ENCODE measurements at places on chromosomes 2 and 18.

GRCh38 chr2:20838016-20838415 lies 15.1 kb upstream of the LDAH start:
- no peak for DNase-seq

GRCh38 chr2:151071906-151072305 lies 189.8 kb downstream of the RBM43 start:
- no peak for DNase-seq

DNA sequence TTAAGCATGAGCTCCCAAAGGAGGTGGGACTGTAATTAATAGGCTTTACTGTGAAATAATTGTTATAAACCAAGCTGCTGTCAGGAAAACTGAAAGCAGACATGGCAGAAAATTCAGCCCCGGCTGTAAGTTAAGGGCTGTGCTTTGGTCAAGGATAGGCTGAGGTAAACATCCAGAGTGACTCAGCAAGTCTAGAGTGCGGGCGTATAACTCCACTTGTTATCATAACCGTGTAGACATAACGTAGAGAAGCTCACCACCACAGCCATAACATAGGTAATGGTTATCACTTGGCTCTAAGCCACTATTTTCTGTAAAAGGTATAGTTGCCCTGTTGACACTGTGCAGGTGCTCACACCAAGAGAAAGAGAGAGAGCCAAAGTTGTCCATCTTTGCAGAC lies 316.8 kb downstream of the DCDC2C start:
- no peak for DNase-seq

GRCh38 chr2:108982259-108982679 lies 6.8 kb downstream of the EDAR start:
- DNase-seq = no peak

DNA sequence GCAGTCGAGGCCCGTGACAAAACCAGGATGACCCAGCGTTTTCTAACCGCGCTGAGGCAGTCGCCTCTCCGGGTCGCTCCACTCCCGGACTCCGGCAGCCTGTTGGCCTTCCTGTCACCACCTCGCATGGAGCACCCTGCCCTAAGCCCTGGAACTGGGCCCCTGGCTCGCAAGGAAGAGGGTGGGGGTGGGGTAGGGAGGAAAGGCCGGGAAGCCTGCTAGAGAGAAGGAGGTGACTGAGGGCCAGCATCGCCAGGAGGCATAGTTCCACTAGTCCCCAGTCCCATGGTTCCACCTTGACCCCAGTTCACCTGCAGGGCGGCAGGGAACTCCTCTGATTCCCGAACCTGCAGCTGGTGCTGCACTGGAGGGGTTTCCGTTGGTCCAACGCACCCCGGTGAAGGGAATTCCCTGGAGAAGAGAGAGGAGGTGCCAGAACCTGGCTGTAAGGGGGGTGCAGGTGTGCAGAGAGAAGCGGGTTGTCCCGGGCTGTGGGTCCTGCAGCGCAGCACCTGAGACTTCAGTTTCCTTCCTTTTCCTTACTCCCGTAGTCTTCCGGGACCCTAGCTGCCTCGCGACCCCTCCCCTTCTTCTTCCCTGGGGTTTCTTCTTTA lies 11.8 kb upstream of the EN1 start:
- DNase-seq = no peak

- DNase-seq = no peak
Measured at GRCh38 chr18:26442126-26442525, 106.2 kb downstream of the KCTD1 start.

DNA sequence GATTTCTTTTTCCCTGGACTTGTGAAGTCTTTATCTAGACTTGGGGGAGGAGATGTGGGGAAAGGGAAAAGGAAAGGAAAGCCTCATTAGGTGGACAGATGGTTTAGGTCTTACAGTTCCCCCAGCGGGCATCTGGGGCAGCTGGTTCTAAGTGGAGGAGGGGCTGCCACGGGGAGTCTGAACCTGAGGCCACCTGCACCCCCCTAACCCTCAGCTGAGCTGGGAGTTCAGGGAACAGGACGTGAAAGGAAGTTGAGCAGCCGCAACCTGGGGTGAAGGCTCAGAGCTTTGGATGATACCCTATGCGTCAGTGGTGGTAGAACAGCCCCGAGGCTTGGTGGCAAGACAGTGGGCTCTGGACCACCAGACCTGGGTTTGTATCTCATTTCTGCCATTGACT lies 26.8 kb downstream of the ITM2C start:
- no peak for DNase-seq

DNA sequence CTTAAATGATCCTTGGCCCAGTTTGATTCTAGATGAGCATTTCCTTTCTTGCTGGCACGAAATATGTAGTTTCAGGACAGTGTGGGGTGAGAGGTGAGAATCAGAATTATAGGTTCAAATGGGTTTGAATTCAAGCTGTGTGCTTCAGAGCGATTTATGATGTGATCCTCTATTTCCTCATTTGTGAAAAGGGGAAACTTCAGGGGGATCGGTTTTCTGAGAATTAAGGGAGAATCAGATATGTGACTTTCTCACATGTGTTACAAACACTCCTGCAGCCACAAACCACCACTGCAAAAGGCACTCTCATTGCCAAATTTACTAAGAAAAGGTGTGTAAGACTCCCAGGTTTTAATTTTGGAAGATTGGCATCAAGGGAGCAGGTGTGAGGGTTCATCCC lies 24.4 kb downstream of the HK2 start:
- no peak for DNase-seq

DNA sequence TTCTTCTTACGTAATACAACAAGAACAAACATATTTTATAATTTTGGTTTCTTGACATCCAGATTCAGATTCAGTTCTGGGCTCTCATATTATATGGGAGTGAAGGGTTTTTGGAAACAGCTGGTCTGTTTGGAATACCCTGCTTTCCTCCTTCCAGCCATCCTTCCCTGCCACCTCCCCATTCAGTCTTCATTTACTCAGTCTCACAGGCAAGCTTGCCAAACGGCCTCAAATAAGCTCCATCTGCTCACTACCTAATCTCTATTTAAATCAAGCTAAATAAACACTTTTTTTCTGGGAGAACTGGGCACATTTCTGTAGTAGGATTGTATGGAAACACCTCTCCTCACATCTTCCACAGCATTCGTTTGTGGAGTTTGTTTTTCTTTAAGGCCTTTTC lies 147.5 kb downstream of the RND3 start:
- no peak for DNase-seq

- no peak for DNase-seq
Measured at GRCh38 chr18:78721238-78721875, 258.3 kb upstream of the SALL3 start.

- DNase-seq = no peak
Measured at GRCh38 chr2:38442643-38443541, 65.8 kb upstream of the ATL2 start.

DNA sequence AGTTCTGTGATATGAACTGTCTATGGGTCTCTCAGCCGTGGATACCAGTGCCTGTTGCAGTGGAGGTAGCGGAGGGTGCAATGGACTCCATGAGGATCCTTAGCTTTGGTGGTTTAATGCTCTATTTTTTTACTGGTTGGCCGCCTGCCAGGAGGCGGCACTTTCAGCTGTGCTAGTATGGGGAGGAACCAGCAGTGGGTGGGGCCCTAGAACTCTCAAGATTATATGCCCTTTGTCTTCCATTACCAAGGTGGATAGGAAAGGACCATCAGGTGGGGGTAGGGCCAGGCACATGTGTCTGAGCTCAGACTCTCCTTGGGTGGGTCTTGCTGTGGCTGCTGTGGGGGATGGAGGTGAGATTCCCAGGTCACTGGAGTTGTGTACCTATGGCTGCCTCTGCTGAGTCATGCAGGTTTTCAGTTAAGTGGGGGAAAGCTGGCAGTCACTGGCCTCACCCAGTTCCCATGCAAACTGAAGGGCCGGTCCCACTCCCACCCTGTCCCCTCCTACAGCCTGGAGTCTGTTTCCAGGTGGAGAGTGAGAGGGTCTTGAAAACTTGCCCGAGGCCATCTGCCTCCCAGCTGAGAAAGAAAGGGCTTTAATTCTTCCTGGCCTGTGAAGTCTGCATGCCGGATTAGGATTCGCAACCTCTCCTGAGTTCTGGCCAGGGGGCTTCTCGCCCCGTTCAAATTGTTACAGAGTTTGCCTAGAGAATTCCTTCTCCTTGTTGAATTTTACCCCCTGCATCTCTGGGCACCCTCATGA lies 14.5 kb downstream of the KCNS3 start:
- no peak for DNase-seq

DNA sequence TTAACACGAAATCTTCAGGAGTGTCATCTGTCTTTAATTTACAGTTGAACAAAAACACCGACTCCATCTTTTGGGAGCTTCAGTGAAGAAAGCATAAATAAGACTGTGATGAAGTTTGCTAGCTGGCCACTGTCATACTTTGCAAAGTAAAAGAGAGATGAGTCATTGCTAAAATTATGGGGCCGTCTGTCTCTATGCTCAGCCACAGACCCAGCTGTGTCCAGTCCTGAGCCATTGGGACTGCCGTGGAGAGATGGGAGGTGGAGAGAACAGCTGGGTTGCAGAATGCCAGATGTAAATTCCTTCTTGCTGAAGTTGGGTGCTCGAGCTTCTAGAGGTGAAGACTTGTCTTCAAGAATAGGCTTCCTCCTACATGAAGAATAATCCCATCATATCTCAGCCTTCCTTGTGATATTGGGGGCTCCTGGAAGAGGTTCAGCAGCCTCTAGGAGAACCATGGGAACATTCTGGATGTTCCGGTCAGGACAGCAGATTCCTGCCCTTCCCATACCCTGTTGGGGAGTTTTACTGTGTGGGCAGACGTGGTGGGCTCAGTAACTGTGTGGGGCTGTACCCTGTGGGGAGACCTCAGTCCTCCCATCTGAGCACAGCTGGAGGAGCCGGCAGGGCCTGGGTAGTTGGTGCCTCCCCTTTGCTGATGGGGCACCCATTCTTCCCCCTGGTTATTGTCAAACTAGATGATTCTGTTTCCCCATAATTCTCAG lies 71.1 kb downstream of the LDLRAD4 start:
- no peak for DNase-seq

DNA sequence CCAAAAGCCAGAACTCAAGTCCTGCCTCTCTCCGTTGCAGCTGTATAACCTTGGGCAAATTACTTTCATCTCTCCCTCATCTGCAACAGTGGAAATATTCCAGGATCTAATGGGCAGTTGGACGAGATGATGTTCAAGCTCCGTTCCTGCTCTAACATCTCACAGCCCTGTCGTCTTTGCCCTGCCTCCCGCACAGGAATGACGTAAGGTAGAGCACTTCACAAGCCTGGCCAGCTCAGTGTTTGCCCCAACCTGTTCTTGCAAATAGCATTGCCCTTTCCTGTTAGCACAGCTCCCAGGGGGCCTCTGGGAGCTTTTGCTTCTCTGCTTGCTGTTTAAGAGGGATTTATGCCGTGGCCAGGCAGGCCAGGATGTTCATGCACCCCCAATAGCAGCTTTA lies 107.9 kb downstream of the KLHL29 start:
- DNase-seq = peak; percentile 60

- DNase-seq = no peak
Measured at GRCh38 chr18:38698088-38698487, 1132.5 kb upstream of the CELF4 start.

GRCh38 chr2:198347349-198347748 lies 543.0 kb downstream of the PLCL1 start:
- DNase-seq = no peak

DNA sequence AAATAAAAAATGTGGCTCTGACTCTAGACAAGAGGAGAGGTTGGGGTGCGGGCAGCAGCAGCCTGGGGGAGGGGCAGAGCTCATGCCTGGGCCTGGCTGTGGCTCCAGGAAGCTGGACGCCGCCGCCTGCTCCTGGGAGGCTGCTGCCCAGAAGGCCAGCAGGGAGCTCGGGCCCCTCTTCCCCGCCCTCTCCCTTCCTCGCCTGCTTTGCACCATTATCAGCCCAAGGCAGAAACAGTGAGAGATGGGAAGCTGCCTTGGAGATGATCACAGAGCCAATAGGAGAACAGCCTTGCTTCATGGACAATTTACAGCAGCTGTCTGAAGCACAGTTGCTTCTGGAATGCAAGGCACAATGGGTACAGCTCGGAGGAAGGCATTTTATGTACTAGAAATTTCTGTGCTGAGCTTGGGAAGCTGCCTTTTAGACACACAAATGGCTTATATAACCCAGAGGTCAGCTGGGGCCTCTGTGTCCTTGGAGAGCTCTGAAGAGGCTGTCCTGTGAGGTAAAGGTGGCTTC lies 55.3 kb upstream of the AFF3 start:
- peak; percentile 31 for DNase-seq

DNA sequence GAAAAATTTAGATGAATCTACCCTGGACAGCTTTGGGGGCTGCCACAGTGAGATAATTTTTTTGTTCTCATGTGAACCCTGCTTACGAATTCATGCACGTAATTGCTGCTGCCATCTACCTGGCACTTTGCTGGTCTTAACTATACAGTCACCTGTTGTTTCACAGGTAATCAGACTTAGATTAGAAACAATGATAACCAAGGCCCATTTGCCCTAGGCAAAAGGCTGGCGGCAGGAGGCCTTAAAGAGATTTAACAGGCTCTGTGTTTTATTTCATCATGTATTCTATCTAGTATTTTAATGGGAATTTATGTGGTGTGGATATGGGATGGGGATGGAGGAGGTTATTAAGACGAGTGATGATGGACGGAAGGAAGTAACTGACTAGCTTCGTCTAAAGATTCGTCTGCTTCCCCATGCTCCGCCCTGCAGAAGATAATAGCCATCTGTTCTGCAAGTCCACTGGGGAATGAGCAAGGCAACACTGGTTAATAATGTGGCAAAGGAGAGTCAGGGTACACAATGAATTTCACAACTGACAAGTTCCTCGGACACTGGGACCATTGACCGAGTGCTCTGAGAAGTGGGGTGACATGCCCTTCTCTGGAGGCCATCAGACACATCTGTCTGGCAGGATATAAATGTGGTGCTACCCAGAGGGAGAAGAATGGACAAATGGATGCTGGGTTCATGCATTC lies 291.8 kb upstream of the TNP1 start:
- no peak for DNase-seq

- DNase-seq = no peak
Measured at GRCh38 chr2:224038830-224039079, 331 bp downstream of the SERPINE2 start.

DNA sequence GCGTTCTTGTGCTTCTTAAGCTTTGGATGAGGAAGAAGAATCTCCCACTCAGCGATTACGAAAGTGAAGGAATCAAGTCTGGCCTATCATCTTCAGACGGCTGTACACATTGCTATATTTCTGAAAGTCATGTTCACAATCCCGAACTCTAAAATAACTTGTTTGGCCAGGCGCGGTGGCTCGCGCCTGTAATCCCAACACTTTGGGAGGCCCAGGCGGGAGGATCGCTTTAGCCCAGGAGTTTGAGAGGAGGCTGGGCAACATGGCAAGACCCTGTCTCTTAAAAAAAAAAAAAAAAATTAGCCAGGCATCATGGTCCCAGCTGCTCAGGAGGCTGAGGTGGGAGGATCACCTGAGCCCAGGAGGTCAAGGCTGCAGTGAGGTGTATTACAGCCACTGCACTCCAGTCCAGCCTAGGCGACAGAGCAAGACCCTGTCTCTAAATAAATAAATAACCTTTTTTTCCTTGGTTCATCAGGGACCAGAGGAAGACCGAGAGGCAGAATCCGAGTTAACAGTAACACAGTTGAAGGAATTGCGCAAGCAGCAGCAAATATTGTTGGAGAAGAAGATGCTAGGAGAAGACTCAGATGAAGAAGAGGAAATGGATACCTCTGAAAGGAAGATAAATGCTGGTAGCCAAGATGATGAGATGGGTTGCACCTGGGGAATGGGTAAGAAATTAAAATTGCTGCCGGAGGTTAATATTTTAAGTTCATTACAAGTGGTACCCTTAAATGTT lies 1.1 kb downstream of the SLC4A1AP start:
- DNase-seq = no peak
